ENCODE measurements at places on chromosomes 7 and 10.

- no peaks in the 10 kb centered on the region for H3K27me3 ChIP-seq
- H3K27ac ChIP-seq, result no peak overlapping the region
- peaks cover 3% of the 10 kb centered on the region for H3K4me1 ChIP-seq
These were observed 159.0 kb downstream of the SFMBT2 start for GRCh38 chr10:7251696-7252465.

- H3K4me3 ChIP-seq, result no peak overlapping the region
- no peak for DNase-seq
- H3K36me3 ChIP-seq, result no peaks in the 10 kb centered on the region
- peaks cover 9% of the 10 kb centered on the region for H3K4me1 ChIP-seq
These were observed 563.0 kb downstream of the PARD3 start for GRCh38 chr10:34252111-34252510.

DNA sequence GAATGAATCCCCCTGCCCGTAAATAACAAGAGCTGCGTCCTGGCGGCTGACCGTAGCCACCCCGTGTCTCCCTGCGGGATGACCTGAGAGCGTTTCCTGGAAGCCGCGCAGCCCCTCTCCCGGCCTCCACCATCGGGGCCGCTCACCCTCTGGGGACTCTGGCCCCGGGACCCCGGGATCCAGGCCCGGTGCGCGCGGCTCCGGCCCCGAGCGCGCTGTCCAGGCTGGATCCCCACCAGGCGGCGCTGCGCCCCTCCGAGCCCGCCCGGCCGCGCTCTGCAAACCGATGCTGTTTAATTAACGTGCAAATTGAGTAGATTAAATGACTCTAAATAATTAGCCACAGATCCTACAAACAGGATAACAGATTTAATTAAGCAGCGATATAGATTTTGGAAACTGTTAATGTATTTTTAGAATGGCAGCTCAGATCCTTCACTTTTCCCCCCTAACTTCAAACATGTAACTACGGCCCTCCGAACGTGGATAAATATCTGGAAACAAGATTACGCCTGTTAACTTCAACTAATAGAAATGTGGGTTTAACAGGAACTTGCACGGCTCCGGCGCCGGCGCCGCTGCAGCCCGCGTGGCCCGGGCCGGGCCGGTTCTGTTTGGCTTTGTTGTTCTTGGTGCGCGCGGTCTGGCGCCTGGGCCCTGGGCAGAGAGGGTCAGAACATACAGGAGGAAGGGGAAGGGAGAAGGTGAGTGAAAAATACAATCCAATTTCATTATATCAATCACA lies 7.1 kb upstream of the UNCX start:
- H3K36me3 ChIP-seq, result no peaks in the 10 kb centered on the region
- H3K27ac ChIP-seq, result no peak overlapping the region
- H3K27me3 ChIP-seq, result peaks cover 64% of the 10 kb centered on the region
- DNase-seq, result no peak
- peaks cover 6% of the 10 kb centered on the region for H3K4me1 ChIP-seq
- no peak overlapping the region for H3K4me3 ChIP-seq

DNA sequence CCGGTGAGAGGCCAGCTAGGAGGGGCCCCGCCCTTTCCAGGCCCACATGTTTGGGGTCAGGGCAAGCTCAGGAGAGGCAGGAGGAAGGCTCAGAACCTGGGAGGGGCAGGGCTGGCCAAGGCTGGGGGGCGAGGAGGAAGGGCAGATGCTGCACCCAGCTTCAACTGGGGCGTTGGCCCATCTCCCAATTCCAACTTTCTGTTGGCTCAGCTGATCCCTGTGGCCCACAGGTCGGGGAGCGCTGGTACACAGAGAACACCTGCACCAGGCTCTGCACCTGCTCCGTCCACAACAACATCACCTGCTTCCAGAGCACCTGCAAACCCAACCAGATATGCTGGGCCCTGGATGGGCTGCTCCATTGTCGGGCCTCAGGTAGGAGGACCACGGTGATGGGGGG lies 40.1 kb downstream of the ZAN start:
- no peak overlapping the region for H3K27ac ChIP-seq
- no peaks in the 10 kb centered on the region for H3K4me1 ChIP-seq
- H3K4me3 ChIP-seq, result no peak overlapping the region
- no peaks in the 10 kb centered on the region for H3K36me3 ChIP-seq

GRCh38 chr10:74300666-74301065 lies 149.6 kb downstream of the ADK start:
- H3K27me3 ChIP-seq, result no peaks in the 10 kb centered on the region
- no peaks in the 10 kb centered on the region for H3K36me3 ChIP-seq
- no peak overlapping the region for H3K27ac ChIP-seq
- no peaks in the 10 kb centered on the region for H3K4me1 ChIP-seq
- no peak for DNase-seq

DNA sequence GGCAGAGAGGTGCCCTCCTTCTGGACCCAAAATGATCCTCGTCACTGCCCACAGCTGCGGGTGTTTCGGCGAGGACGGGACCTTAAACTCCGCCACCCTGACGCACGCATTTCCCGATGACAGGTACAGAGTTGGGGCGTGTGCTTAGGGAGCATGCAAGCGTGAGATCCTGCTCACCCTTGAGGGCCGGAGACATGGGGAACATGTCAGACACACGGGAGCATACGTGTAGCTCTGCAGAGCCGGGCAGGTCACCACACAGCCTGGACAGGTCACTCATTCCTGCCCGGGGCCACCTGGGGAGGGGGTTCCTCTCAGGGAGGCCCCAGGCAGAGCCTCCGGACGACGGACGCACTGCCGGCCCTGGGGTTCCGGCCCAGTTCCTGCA lies 57.6 kb upstream of the PDGFA start:
- H3K27me3 ChIP-seq, result no peaks in the 10 kb centered on the region
- no peak overlapping the region for H3K4me3 ChIP-seq
- H3K4me1 ChIP-seq, result no peaks in the 10 kb centered on the region
- no peak overlapping the region for H3K27ac ChIP-seq
- H3K36me3 ChIP-seq, result no peaks in the 10 kb centered on the region

GRCh38 chr10:35912615-35913569 lies 270.8 kb upstream of the FZD8 start:
- H3K4me1 ChIP-seq, result peaks cover 8% of the 10 kb centered on the region
- H3K36me3 ChIP-seq, result no peaks in the 10 kb centered on the region
- DNase-seq, result no peak
- no peak overlapping the region for H3K4me3 ChIP-seq

- H3K27ac ChIP-seq, result no peak overlapping the region
- no peak overlapping the region for H3K4me3 ChIP-seq
- H3K36me3 ChIP-seq, result no peaks in the 10 kb centered on the region
- H3K27me3 ChIP-seq, result no peaks in the 10 kb centered on the region
- peaks cover 21% of the 10 kb centered on the region for H3K4me1 ChIP-seq
- no peak for DNase-seq
These were observed 23.7 kb downstream of the SH2B2 start for GRCh38 chr7:102310414-102310815.

DNA sequence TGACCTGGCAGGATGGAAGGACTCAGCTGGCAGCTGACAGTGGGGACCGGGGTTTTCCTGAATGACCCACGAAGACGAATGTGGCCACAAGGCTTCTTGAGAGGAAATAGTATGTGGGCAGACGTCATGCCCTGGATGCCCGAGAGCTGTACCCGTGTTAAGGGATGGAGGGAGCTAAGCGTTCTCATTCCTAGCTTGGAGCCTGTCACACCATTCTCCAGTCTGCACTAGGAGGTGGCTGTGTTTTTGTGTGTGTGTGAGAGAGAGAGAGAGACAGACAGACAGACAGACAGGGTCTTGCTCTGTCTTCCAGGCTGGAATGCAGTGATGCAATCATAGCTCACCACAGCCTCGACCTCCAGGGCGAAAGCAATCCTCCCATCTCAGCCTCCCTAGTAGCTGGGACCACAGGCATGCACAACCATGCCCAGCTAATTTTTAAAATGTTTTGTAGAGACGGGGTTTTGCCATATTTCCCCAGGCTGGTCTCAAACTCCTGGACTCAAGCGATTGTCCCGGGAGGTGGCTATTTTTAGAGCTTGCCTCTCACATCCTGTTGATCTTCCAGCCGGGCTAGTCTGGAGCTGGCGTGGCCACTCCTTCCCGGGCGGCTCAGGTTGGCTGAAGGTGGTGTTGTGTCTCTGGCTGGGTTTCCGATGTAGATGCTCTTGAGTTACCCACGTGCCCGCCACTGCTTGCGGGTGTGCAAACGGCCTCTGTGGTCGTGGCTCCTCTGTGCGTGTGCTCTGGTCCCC lies 2.1 kb downstream of the AMZ1 start:
- no peak overlapping the region for H3K4me3 ChIP-seq
- peaks cover 25% of the 10 kb centered on the region for H3K4me1 ChIP-seq
- no peak overlapping the region for H3K27ac ChIP-seq
- H3K36me3 ChIP-seq, result no peaks in the 10 kb centered on the region

DNA sequence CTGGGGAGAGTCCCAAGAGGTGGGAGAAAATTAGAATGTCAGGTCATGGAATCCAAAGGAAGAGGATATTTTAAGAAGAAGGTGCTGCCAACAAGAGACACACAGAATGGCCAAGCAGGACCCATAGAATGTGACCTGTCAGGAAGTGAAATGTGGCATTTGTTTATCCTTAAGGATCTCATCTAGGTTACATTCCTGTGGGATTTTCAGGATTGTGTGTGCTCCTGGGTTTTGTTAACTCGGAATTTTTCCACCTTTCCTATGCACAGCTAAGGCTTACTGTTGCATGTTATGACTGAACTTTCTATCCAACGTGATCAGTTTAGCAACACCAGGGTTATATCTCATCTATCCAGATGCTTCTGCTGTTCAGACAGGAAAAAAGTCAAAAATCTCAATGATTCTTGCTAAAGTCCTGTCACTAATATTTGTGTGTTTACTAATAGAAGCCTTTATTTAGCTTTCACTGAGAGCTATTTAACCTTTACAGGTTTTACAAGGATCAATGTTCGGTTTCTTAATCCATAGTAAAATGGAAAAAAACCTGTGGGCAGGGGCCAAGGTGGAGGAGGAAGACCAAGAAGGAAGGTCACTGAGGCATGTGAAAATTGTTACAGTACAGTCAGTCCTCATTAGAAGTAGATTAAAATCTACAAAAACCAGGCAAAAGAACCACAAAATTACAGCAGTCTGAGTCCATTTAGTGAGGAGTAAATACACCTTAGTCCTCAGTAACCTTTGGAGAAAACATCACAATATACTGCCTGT lies 437.8 kb upstream of the NPVF start:
- peaks cover 21% of the 10 kb centered on the region for H3K4me1 ChIP-seq
- H3K27ac ChIP-seq, result peak overlapping the region; percentile 61
- no peaks in the 10 kb centered on the region for H3K36me3 ChIP-seq
- H3K27me3 ChIP-seq, result no peaks in the 10 kb centered on the region
- H3K4me3 ChIP-seq, result no peak overlapping the region

GRCh38 chr7:23072048-23072447 lies 33.5 kb upstream of the KLHL7 start:
- H3K27ac ChIP-seq, result no peak overlapping the region
- H3K36me3 ChIP-seq, result no peaks in the 10 kb centered on the region
- no peaks in the 10 kb centered on the region for H3K27me3 ChIP-seq
- H3K4me3 ChIP-seq, result no peak overlapping the region

GRCh38 chr10:9800011-9800410 lies 1217.7 kb upstream of the CELF2 start:
- no peak for DNase-seq
- no peaks in the 10 kb centered on the region for H3K36me3 ChIP-seq
- H3K4me3 ChIP-seq, result no peak overlapping the region

- H3K36me3 ChIP-seq, result no peaks in the 10 kb centered on the region
- DNase-seq, result no peak
- no peak overlapping the region for H3K4me3 ChIP-seq
- H3K27me3 ChIP-seq, result no peaks in the 10 kb centered on the region
These were observed 71.2 kb downstream of the ARHGAP21 start for GRCh38 chr10:24652381-24652957.

- H3K36me3 ChIP-seq, result no peaks in the 10 kb centered on the region
- H3K27me3 ChIP-seq, result peaks cover 13% of the 10 kb centered on the region
- DNase-seq, result no peak
- H3K4me1 ChIP-seq, result peaks cover 15% of the 10 kb centered on the region
- H3K4me3 ChIP-seq, result peak overlapping the region; percentile 63
These were observed 26.0 kb downstream of the PRSS2 start for GRCh38 chr7:142796501-142797390.

DNA sequence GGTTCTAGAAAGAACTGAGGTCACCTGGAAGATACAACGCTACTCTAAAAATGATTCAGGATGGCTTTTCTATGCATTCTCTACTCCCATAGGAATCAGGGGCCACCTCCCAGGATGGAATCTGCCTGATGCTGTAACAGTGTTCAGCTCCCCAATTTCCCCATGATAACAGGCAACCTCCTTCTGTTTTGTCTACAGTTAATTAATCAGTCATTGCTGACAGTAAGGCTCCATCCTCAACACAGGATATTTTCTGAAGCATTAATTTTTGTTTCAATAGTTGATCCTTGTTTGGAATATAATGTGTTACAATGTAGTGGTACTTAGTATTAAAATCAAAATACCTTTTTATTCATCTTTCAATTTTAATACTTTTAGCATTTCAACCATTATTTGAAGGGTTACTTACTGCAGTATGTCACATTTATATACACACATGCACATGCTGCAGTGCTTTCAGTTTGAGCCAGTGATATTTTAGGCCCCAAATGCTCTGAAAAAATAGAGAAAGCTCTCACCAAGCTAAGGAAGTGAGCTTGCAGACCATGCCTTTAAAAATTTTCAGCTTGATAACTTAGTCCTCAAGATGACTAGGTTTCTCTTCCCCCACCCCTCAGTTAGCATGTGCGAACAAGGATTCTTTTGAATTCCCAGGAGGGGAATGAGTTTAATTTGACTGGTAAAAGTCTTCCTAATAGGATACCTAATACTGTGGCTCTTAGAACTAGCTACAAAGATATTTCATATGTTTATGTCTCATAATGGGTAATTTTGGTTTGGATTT lies 592 bp upstream of the PIK3CG start:
- no peak for DNase-seq
- H3K27me3 ChIP-seq, result no peaks in the 10 kb centered on the region
- H3K4me1 ChIP-seq, result no peaks in the 10 kb centered on the region
- peak overlapping the region; percentile 47 for H3K27ac ChIP-seq
- H3K4me3 ChIP-seq, result no peak overlapping the region

GRCh38 chr7:21430575-21430954 lies 2.7 kb downstream of the SP4 start:
- no peaks in the 10 kb centered on the region for H3K27me3 ChIP-seq
- no peak overlapping the region for H3K4me3 ChIP-seq
- peaks cover 60% of the 10 kb centered on the region for H3K4me1 ChIP-seq
- H3K36me3 ChIP-seq, result no peaks in the 10 kb centered on the region

GRCh38 chr7:54885285-54885684 lies 126.3 kb upstream of the SEC61G start:
- no peak overlapping the region for H3K27ac ChIP-seq
- H3K36me3 ChIP-seq, result no peaks in the 10 kb centered on the region
- no peaks in the 10 kb centered on the region for H3K27me3 ChIP-seq
- peaks cover 12% of the 10 kb centered on the region for H3K4me1 ChIP-seq
- no peak overlapping the region for H3K4me3 ChIP-seq
